Stimulated activated CD8-positive, alpha-beta memory T cell treated with anti-CD3 and anti-CD28 coated beads, Interleukin-2, amount 100 ng/mL, for 48 hours (primary cell): ENCODE measurements at places on chromosomes 6 and 20.

GRCh38 chr6:150037526-150038201 is 12.3 kb upstream of the RAET1L start:
- DNase-seq = no peak

DNA sequence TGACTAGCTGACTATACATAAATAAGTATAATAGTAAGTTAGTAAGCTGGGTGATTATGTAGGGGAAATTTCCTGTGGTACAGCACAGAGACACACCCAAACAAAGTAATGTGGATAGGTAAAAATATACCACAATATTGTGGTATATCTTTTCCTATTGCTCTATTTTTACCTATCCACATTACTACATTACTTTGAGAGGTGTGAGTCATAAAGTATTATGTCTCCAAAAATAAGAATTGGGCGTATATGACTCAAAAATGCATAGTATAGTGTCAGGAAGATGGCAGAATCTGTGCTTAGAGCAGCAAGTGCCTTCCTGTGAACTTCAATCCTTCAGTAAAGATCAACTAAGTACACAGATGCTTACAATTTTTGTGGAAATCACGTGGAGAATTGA is 2.7 kb upstream of the SIRPG start:
- no peak for DNase-seq

DNA sequence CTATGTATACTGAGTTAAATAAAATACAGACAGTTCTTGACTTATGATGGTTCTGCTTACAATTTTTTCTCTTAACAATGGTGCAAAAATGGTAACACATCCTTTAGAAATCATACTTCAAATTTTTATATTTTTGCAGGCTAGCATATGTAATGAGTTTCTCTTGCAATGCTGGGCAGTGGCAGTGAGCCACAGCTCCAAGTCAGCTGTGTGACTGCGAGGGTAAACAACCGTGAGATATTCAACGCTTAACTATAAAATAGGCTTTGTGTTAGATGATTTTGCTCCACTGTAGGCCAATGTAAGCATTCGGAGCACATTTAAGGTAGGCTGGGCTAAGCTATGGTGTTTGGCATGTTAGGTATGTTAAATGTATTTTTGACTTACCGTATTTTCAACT is 136.1 kb downstream of the PLCB4 start:
- no peak for DNase-seq

DNA sequence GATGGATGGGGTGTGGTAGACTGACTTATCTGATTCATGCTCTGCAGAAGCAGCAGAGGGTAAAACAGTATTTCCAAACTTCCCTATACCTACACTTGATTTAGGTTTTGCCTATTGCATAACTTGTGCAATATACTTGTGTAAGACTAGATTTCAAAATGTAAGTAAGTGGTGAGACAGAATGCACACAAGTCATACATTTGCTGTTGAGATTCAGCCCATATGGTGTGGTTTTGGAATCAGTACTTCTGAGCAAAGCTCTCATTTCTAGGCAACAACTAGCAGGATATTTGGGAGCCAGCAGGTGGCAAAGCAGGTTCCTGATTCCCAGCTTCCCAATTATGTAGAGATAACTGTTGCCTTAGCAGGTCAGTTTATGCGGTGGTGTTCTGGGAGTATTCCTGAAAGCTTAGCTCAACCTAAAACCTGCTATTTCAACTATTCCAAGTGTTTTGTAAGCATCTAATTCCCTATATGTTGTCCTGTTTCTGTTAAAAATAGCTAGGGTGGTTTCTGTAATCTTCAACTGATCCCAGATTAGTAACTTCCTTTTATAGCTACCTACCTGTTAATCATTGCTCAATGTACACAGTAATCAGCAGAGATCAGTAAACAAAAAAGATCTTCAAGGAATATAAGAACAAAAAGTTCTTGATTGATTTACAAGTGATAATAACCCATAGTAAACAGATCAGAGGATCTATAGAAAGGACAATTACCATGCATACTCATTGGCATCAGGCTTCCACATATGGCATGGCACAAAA is 8.5 kb upstream of the FABP7 start:
- no peak for DNase-seq

DNA sequence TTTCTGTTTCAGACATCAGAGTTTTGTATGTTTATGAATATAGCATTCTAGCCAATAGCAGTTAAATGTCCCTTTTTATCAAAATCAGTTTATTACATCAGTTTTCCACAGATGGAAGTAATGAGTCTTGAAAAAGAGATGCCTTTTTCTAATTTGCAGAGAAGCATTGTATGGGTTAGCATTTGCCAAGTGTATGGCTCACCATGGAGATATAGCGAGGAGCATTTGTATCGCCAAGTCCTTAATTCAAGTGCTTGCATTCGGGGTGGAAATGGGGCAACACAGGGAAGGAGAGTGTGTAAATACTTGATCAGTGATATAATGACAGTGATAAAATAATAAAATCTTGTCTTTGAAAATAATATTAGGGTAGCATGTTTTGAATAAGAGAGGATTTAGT is 42.9 kb downstream of the TXLNB start:
- no peak for DNase-seq

DNA sequence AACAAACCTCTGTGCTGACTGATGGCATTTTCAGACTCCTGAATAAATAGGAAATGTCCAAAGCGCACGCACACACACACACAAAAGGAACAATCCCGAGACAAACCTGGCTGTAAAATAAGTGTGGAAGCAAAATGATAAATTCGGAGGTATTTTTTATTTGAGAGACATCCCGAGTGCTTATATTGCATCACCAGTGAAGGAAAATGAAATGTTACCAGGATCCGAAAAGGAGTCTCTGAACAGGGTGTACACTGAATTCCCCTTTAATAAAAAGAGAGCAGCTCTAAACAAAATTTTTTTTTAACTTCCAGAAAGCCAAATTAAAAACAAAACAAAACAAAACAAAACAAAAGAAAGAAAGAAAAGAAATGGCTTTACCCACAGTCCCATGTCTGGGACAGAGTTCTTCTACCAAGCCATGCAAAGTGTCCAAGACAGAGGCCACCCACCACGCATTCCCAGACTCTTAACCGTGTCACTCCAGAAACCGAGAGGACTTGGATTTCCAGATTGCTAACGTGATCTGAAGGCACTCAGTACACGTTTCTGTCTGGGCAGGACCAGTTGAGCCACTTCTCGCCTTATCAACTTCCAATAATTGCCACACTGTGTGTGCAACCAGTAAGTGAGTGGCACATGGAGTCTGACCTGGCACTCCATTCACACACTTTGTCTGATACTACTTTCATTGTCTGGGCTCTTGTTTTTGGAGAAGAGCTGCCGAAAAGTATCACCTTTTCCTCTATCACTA is 817 bp downstream of the ME1 start:
- DNase-seq = no peak
